Uterus (tissue), 4 donors: ENCODE measurements at places on chromosomes 4 and X. TPM values are rescaled to one million over a fixed set of nuclear protein-coding genes. Genes with fewer than 3 reads are reported as not detected.

The UGT8 gene
- total RNA-seq = not detected

The IL15 gene
- total RNA-seq = 5.5 TPM

The PNMA3 gene
- not detected for total RNA-seq

The SRPX gene
- 108 TPM for total RNA-seq

The PHOX2B gene
- not detected for total RNA-seq
